ENCODE measurements at places on chromosomes 3 and 15.

GRCh38 chr15:71807125-71807629 is 3.2 kb upstream of the NR2E3 start:
- DNase-seq, result no peak

DNA sequence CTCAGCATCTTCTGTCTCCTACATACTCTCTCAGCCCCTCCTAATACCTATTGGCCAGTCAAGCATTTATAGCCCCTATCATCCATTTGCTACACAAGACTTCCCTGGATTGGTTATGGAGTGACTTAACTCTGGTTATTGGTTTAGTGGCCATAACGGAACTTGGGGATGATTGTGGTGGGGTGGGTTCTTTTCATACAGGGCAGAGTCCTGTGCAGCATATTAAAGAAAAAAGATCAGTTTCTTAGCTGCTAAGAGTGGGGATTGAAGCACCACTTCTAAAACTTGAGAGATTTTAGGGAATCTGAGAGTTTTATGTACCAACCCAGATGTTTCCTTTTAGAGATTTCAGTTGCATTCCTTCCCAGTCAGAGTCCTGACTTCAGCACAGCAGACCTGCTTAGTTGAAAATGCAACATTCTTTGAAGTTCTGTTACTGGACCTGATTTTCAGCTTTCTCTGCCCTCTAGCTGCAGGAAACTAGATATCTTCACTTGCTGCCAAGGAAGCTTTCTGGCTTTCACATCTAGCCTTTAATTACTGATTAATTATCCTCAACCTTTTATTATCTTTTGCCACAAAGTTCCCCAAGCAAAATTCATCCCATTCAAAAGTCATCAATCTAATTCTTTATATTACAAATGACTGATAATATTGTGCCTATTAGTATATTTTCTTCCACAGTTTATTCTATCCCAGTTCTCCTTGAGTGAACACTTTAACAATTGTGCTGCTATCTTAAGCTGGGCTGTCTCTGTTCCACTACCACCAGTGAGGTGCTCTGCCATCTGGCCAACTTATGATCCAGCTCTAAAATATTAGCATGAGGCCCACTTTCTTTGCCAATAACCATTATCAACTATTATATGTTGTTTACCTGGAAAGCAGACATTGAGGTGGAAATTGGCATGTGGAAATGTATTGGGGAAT is 906.0 kb upstream of the ALCAM start:
- no peak for DNase-seq

- DNase-seq, result no peak
Observed at GRCh38 chr3:133849346-133849745, 43.7 kb downstream of the SRPRB start.

DNA sequence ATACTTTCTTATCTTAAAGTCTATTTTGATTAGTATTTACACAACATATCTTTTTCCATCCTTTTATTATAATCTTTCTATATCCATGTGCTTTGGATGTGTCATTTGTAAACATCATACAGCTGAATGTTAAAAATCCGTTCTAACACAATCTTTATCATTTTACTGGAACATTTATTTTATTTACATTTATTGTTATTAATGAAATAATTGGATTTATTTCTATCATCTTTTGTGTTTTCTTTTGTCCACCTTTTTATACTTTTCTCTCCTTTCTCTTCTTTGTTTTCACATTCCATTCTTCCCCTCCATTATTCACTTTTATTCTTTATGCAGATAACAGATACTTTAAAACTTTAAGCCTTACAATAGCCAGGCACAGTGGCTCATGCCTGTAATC is 34.7 kb upstream of the CTDSPL start:
- DNase-seq, result no peak

DNA sequence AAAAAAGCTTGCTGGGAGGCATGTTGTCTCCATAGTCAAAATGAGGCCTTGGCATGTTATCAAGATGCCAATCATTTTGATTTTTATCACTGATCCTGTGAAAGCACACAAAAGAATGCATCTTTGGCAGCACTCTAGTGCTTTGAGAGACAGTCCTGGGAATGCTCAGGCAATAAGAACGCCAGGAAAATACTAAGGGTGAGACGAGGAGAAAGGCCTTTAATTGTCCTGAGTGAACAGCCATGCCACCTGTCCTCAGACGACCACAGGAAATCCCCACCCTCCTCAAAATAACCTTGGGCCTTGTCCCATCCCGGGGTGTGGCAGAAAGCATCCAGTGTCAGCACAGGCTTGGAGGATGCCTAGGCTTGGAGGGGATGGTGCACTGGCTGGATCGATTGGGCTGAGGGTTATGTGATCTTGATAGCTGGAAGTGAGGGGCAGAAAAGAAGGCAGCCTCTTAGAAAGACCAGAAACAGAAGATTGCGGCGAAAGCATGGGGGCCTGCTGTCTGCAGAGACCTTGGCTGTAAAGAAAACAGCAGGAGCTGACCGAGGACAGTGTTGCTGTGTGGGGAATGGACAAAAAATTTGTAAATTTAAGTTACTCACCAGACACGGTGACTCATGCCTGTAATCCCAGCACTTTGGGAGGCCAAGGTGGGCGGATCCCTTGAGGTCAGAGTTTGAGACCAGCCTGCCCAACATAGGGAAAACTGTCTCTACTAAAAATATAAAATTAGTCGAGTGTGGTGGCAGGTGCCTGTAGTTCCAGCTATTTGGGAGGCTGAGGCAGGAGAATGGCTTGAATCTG is 7.3 kb downstream of the TMEM158 start:
- DNase-seq, result no peak

- no peak for DNase-seq
Observed at GRCh38 chr3:13795816-13796215, 84.1 kb downstream of the WNT7A start.

DNA sequence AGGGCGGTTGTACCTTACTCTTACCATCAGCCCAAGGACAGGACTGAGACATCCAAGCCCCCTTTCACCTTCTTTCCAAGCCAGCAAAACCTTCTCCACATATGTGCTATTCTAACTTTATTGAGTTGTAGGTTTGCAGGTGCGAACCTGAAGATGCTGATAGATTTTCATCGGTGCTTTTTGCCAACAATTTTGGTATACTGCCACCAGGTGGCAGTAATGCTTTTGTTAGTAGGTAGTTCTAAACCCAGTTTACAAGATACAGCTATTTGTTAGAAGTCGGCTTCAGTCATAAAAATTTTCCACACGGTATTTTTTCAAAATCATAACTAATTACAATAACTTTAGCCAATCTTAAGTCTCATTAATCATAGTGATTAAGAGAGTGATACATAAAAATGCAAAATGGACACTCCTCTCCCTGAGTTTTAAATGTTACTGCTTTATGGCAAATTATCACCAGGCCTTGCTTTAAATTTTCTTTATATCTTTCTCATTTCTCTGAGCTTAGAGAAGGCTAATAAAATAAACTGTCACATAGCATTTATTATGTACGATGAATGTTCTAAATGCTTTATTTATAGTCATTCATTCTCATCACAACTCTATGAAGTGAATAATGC is 636 bp downstream of the TBC1D21 start:
- DNase-seq, result no peak

GRCh38 chr3:72473156-72473555 is 375.1 kb downstream of the SHQ1 start:
- DNase-seq, result no peak

DNA sequence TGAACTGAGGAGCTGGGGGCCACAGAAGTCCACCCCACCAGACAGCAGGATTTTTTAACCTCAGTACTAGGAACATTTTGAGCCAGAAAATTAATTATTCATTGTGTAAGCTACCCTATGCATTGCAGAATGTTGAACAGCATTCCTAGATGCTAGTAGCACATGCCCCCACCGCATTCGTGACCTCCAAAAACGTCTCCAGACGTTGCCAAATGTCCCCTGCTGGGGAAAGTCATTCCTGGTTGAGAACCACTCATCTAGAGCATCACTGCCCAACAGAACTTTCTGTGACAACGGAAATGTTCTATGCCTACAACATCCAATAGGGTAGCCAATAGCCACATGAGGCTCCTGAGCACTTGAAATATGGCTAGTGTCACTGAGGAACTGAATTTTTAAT is 333.5 kb downstream of the FOXP1 start:
- no peak for DNase-seq

GRCh38 chr15:95018888-95019545 is 787.7 kb downstream of the MCTP2 start:
- DNase-seq, result no peak

GRCh38 chr3:13370055-13370454 is 50.1 kb downstream of the NUP210 start:
- DNase-seq, result no peak

GRCh38 chr3:139202226-139202958 is 141.4 kb upstream of the MRPS22 start:
- DNase-seq, result no peak

GRCh38 chr3:161171113-161171512 is 50.0 kb upstream of the NMD3 start:
- DNase-seq, result no peak

DNA sequence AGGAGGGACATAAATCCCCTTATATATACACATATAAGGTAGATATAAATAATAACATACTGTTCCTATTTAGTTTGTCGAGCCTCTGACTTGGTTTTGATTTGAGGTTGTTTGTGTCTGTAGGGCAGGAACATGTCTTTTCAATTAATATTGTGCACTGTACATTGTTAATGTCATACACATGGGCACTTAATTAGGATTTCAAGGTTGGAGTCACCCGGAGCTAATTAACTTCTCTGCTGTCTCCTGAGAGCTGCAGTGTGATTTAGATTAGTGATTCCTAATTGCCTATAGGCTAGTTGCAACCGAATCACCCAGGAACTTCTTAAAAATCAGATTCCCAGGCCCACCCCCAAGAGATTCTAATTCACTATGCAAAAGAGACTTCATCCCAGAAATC is 50.4 kb upstream of the FILIP1L start:
- DNase-seq, result no peak

- DNase-seq, result no peak
Observed at GRCh38 chr15:92586383-92586942, 69.1 kb downstream of the FAM174B start.

GRCh38 chr3:59788133-59788532 is 738.3 kb upstream of the CFAP20DC start:
- no peak for DNase-seq

- DNase-seq, result no peak
Observed at GRCh38 chr3:104796556-104796955, 570.2 kb upstream of the ALCAM start.

- DNase-seq, result no peak
Observed at GRCh38 chr3:124075753-124076152, 83.8 kb upstream of the ROPN1 start.

DNA sequence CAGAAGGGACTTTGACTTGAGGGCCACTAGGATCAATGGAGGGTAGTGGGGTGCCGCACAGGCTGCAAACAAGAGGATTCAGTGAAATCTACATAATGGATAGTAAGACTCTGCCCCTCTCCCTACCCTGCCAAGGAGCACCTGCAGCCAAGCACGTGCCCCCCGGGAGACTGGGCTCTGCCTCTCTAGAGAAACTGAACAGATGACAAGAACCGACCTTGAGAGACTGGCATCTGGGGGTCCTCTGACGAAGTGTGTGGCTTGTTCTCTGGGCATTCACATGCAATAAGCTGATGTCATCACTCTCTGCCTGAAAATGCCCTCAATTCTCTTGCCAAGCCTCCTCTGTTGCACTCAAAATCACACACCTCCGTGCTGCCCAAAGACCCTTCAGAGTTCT is 132.3 kb downstream of the FAM43A start:
- no peak for DNase-seq

DNA sequence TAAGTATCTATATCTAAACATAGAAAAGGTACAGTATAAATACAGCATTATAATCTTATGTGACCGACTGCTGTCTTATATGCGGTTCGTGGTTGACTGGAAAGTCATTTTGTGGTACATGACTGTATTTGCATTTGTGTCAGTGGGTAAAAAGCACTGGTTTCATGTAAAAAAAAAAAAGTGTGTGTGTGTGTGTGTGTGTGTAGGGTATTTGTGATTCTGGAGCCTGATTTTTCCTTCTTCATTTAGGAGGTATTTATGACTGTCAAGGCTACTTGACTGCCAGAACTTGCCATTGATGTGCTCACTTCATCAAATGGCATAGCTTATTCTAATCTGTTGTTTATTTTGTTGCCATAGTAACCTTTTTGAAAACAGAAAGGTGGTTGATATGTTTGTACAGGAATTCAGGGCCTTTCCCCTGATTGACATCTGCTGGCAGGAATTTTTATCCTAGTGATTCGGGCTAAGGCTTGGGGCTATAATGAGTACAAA is 63.2 kb downstream of the AKAP13 start:
- DNase-seq, result no peak

- no peak for DNase-seq
Observed at GRCh38 chr3:41519746-41520145, 320.4 kb downstream of the CTNNB1 start.

- no peak for DNase-seq
Observed at GRCh38 chr15:73286311-73286710, 82.4 kb downstream of the HCN4 start.

DNA sequence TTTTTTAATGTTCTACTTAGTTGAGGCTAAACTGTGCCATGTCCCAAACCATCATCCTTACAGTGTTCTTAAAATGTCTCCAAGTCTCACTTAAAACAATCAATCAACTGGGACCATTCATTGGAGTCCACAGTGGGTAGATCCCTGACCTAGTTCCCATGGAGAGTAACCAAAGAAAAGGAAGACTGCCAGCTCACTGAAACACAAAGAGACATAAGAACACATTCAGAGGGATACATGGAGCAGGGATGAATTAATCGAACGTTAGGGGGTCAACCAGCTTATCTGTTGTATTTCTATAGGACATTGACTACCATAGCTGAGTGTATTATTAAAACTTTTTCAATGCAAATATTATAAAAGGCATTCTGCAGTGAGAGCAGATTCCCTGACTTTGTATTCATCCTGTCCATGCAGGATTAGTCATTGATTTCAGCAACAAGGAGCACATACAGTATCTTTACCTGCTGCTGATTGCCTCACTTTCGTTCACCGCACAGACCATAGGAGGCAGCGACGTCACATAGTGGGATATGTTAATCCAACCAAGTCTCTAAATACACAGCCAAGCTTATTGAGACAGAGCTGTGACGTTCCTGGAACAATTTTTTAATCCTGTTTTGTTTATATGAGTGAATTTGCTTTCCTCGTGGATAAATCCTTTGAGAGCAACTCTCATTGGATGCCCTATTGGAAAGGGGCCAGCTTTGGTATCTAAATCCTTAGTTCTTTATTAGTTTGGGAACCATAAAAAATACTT is 364.9 kb upstream of the RBMS3 start:
- DNase-seq, result no peak

DNA sequence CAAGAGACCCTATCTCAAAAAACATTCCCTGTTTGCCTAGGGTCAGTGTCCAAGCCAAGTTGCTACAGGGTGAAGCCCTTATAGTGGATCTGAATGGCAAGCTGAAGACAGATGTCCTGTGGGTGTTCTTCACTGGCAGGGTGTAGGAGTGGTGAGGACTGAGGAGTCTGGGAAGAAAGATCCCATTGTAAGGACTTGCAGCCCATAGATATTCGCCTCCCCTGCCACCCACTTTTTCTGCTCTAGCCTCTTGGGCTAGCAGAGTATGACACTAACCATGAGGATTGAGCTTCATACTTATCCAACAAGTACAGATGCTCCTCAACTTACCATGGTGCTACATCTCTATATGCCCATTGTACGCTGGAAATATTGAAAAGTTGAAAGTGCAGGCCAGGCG is 13.2 kb downstream of the CYP19A1 start:
- no peak for DNase-seq

- DNase-seq, result no peak
Observed at GRCh38 chr3:159169828-159170227, 368.0 kb downstream of the MFSD1 start.

Measured in stimulated activated CD8-positive, alpha-beta memory T cell treated with anti-CD3 and anti-CD28 coated beads, Interleukin-7, amount 100 ng/mL, for 1 hour (primary cell).